ENCODE measurements at places on chromosomes 2 and 18.

DNA sequence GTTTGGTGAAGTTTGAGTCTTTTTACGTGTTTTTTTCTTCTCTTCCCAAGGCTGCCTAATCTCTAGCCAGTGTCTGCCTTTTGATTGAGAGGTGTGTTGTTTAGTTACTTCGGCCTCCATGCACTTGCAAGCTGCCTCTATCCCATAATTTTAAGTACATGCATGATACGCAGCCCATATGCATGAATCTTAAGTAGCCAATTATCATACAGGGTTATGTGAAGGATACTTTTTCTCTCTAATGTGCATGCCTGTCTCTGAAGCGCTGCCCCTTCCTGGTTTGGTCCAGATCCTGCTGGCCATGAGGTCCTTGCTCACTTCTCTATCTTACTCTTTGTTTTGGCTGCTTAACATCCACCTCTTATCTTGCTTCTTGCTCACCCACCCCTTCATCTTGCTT lies 73.9 kb upstream of the PID1 start:
- no peaks in the 10 kb centered on the region for H3K4me1 ChIP-seq
- H3K4me3 ChIP-seq, result no peak overlapping the region
- DNase-seq, result no peak
- no peaks in the 10 kb centered on the region for H3K36me3 ChIP-seq

GRCh38 chr2:56465491-56465890 lies 281.7 kb downstream of the CCDC85A start:
- no peak for DNase-seq
- H3K36me3 ChIP-seq, result no peaks in the 10 kb centered on the region
- no peaks in the 10 kb centered on the region for H3K27me3 ChIP-seq

DNA sequence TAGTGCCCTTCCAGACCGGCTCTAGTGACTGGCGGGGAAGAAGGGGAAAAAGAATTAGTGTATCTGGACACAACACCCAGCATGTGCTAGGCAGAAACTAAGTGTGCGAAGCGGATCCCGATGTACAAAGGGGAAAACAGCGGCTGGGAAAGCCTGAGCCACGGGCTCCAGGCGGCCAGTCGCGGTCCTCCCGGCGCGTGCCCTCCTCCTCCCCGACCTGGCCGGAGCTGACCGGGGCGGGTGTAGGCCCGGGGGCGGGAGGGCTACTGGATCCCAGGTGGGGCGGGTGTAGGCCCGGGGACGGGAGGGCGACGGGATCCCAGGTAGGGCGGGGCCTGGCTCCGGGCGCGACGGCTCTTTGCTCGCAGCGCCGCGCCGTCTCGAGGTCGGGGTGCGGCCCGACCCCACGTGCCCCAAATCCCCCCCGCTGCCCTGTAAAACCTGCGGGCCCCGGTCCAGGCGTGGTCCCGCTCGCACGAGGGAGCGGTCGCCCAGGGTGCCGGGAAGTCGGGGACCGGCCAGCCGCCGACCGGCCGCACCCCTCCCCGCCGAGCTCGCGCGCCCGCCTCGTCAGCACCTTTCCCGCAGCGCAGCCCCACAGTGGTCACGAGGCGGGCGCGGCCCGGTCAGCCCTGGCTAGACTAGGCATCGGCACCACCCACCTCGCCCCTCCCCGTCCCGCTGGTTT lies 48.8 kb downstream of the C2orf42 start:
- peak; percentile 78 for DNase-seq
- no peaks in the 10 kb centered on the region for H3K27me3 ChIP-seq
- H3K4me1 ChIP-seq, result peaks cover 31% of the 10 kb centered on the region

GRCh38 chr2:30713698-30714097 lies 93.5 kb downstream of the CAPN13 start:
- H3K27me3 ChIP-seq, result no peaks in the 10 kb centered on the region
- H3K36me3 ChIP-seq, result no peaks in the 10 kb centered on the region
- H3K4me1 ChIP-seq, result no peaks in the 10 kb centered on the region

DNA sequence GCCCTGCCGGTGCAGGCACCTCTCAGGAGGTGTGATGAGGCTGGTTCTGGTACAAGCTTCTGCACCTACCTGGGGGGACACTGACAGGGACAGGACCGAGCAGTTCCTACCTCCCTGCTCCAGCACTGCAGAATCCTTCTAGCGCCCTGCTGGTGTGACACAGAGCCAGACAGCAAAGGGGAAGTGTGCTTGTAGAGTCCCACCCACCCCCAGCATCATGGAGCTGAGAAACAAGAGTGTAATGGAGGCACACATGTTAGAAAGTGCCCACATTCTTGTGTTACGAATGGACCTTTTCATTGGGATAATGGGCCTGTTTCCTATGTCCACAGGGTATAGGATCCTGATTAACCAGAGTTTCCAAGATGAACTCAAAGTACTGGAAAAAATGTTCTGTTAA lies 38.3 kb downstream of the OXER1 start:
- no peaks in the 10 kb centered on the region for H3K27me3 ChIP-seq
- no peak overlapping the region for H3K27ac ChIP-seq
- H3K4me1 ChIP-seq, result peaks cover 14% of the 10 kb centered on the region
- no peaks in the 10 kb centered on the region for H3K36me3 ChIP-seq

DNA sequence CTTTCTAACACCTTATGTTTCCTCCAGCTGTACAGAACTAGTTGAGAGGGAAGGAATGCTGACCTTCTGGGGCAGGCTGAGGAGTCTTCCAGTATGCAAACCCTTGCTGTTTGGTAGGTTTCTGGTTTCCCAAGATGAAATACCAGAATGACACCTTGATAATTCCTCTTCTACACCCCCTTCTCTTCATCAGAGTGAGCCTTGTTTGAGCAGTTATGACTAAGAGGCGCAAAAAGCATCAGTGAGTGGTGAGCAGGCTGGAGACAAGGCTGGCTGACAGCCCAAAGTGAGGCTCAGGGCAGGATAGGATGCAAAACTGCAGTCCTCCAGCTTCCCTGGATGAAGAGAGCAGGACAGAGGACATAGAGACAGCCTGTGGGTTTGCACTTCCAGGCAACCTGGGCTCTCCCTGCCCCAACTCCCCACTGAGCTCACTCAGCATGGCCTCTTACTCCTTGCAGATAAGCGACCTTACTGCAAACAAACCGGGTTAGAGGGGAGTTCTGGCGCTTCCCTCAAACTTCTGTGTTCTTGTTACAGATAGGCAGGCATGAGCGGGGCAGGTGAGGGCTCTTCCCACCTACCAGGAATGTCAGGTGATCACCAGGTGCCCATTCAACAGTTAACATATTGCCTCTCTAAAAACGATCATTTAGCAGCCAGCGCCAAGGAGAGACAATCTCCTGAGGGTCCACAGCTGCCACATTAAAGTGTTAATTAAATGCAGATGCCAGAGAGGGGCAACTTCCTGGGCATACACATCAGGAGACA lies 5.4 kb downstream of the MPPE1 start:
- no peaks in the 10 kb centered on the region for H3K36me3 ChIP-seq
- DNase-seq, result no peak
- peaks cover 18% of the 10 kb centered on the region for H3K4me1 ChIP-seq
- H3K4me3 ChIP-seq, result no peak overlapping the region

DNA sequence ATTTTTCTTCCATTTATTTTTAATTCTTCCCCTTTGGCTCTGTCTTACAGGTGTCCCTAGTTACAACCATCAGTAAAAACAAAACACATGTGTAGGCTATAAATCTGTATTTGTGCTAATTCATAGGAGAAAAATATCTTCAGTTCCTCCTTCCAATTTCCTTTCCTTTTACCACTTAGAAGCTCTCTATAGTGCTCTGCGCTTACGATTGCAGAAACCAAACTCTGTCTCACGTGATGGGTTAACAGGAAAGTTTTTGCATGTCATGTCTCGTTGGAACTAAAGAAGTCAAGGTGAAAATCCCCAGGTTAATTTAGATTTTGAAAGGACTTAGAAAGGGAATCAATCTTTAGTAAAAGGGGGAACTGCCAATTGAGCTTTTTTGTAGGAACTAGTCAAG lies 1390.5 kb upstream of the ZEB2 start:
- no peaks in the 10 kb centered on the region for H3K27me3 ChIP-seq
- H3K4me3 ChIP-seq, result no peak overlapping the region
- no peak for DNase-seq

- peaks cover 4% of the 10 kb centered on the region for H3K36me3 ChIP-seq
- H3K27ac ChIP-seq, result no peak overlapping the region
- H3K27me3 ChIP-seq, result no peaks in the 10 kb centered on the region
Measured at GRCh38 chr18:21853775-21854552, 113.4 kb downstream of the MIB1 start.

GRCh38 chr2:136764452-136765255 lies 691 bp upstream of the THSD7B start:
- no peak for DNase-seq
- peaks cover 4% of the 10 kb centered on the region for H3K27me3 ChIP-seq
- no peaks in the 10 kb centered on the region for H3K36me3 ChIP-seq
- H3K27ac ChIP-seq, result no peak overlapping the region
- peak overlapping the region; percentile 15 for H3K4me3 ChIP-seq
- H3K4me1 ChIP-seq, result no peaks in the 10 kb centered on the region

All from thyroid gland (tissue), 4 donors.